Naive thymus-derived CD4-positive, alpha-beta T cell (primary cell): ENCODE measurements at places on chromosomes 3 and 15. TPM values are rescaled to one million over a fixed set of nuclear protein-coding genes. Genes with fewer than 3 reads are reported as not detected.

- DNase-seq = no peak
- H3K4me1 ChIP-seq = no peaks in the 10 kb centered on the region
- H3K27me3 ChIP-seq = no peaks in the 10 kb centered on the region
- no peak overlapping the region for H3K27ac ChIP-seq
- no peak overlapping the region for H3K4me3 ChIP-seq
These were observed 63.3 kb downstream of the ZNF106 start for GRCh38 chr15:42427429-42428223.

DNA sequence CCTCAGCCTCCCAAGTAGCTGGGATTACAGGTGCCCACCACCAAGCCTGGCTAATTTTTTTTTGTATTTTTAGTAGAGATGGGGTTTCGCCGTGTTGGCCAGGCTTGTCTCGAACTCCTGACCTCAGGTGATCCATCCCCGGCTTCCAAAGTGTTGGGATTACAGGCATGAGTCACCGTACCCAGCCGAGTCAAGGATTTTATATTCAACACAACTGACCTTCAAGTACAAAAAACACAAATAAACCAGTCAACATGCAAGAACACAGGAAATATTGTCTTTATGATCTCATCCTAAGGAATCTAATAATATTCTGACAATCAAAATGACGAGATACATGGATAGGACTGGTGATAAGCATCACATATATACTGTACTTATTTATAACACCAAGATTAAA is 37.9 kb downstream of the TJP1 start:
- no peak for DNase-seq
- no peaks in the 10 kb centered on the region for H3K27me3 ChIP-seq
- no peaks in the 10 kb centered on the region for H3K4me1 ChIP-seq
- no peaks in the 10 kb centered on the region for H3K36me3 ChIP-seq
- no peak overlapping the region for H3K4me3 ChIP-seq
- no peak overlapping the region for H3K27ac ChIP-seq

DNA sequence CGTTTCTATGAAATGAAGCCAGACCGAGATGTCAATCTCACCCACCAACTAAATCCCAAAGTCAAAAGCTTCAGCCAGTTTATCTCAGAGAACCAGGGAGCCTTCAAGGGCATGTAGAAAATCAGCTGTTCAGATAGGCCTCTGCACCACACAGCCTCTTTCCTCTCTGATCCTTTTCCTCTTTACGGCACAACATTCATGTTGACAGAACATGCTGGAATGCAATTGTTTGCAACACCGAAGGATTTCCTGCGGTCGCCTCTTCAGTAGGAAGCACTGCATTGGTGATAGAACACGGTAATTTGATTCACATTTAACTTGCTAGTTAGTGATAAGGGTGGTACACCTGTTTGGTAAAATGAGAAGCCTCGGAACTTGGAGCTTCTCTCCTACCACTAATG is 41.9 kb upstream of the TRA2B start:
- H3K27me3 ChIP-seq = no peaks in the 10 kb centered on the region
- H3K4me1 ChIP-seq = no peaks in the 10 kb centered on the region
- no peaks in the 10 kb centered on the region for H3K36me3 ChIP-seq
- DNase-seq = no peak

DNA sequence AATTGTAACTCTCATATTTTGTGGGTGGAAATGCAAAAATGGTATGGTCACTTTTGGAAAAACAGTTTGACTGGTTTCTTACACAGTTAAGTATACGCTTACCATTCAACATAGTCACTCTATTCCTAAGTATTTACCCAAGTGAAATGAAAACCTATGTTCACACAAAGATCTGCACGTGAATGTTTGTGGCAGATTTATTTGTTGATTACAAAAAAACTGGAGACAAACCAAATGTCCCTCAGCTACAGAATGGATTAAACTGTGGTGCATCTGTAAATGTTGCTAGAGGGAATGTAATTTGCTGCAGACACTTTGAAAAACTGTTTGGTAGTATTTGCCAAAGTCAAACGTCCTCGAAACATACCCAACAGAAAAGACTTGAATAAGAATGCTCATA is 29.3 kb downstream of the ACKR2 start:
- no peaks in the 10 kb centered on the region for H3K36me3 ChIP-seq
- H3K27ac ChIP-seq = no peak overlapping the region
- H3K27me3 ChIP-seq = no peaks in the 10 kb centered on the region
- H3K4me3 ChIP-seq = no peak overlapping the region
- no peak for DNase-seq

DNA sequence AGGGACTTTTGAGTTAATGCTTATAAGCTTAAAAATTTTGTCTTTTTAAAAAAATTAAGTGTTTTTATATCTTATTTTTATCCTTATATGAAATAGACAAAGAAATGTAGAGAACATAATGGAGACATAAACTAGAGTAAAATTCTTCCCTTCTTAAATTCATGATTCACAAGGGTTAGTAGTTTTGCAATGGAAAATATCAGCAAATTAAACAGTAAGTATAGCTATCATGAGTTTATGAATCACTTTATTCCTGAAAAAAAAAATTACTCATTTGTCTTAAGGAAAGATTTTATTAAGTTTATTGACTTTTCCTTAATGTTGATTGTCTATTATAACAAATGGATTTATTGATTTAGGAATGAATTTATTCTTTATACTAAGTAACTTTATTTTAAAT is 4.3 kb downstream of the ATP6V1A start:
- H3K4me3 ChIP-seq = no peak overlapping the region
- no peak overlapping the region for H3K27ac ChIP-seq
- H3K27me3 ChIP-seq = no peaks in the 10 kb centered on the region
- H3K36me3 ChIP-seq = no peaks in the 10 kb centered on the region
- no peak for DNase-seq

GRCh38 chr3:58383476-58383875 is 50.2 kb downstream of the PDHB start:
- H3K4me1 ChIP-seq = no peaks in the 10 kb centered on the region
- H3K4me3 ChIP-seq = no peak overlapping the region
- no peak overlapping the region for H3K27ac ChIP-seq
- no peaks in the 10 kb centered on the region for H3K36me3 ChIP-seq
- no peaks in the 10 kb centered on the region for H3K27me3 ChIP-seq

DNA sequence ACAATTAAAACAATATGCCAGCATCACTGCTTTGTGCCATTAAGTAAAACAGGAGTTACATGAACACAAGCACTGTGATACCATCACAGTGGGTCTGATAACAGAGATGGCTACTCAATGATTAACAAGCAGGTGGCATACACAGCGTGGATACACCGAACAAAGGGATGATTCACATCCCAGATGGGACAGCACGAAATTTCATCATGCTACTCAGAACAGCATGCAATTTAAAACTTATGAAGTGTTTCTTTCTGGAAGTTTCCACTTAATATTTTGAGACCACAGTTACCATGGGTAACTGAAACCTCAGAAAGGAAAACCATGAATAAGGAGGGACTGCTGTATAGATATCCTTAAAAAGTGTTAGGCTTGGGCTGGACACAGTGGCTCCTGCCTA is 44.5 kb downstream of the SLC24A1 start:
- DNase-seq = no peak
- peaks cover 83% of the 10 kb centered on the region for H3K36me3 ChIP-seq

- H3K4me3 ChIP-seq = no peak overlapping the region
These were observed 20.5 kb upstream of the MINDY4B start for GRCh38 chr3:150925751-150926201.

DNA sequence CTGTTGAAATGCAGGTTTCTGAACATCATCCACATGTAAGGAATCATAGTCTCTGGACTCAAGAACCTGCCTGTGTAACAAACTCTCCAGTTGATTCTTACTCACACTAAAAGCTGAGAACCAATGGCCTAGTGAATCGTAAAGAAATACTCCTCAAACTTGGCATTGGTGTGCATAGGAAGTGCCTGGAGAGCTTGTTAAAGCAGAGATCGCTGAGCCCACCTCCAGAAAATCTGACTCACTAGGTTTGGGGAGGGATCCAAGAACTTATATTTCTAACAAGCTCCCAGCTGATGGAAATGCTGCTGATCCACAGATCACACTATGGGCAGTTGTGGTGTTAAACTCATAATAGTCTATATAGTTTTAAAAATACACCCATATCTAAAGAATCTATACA is 55.8 kb upstream of the LMCD1 start:
- H3K27ac ChIP-seq = no peak overlapping the region
- no peaks in the 10 kb centered on the region for H3K27me3 ChIP-seq

DNA sequence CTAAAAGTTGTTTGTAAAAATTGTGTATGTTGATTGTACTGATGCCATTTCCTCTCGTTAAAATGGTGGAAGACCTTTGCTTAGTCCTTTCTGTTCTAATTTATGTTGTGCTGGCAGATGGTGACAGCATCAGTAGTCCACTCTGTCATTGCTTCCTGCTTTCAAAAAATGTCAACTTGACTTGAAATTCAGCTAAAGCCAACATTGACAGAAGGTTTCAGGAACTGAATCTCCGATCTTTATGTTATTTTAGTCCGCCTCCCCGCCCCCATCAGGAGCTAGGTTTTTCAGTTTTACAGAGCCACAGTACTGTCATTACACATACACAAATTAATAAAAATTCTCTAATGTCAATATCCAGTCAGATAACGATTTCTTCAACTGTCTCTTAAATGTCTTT is 1.5 kb downstream of the CEP63 start:
- H3K27ac ChIP-seq = peak overlapping the region; percentile 87
- H3K4me3 ChIP-seq = no peak overlapping the region
- H3K4me1 ChIP-seq = peaks cover 20% of the 10 kb centered on the region
- H3K27me3 ChIP-seq = no peaks in the 10 kb centered on the region

GRCh38 chr15:43517354-43518196 is at the start of gene MAP1A:
TSS of gene MAP1A (plus strand) at chr15:43517608. CDS start at chr15:43521474, 3,866 bp downstream.
- H3K36me3 ChIP-seq = no peaks in the 10 kb centered on the region
- no peak for DNase-seq
- peaks cover 5% of the 10 kb centered on the region for H3K4me1 ChIP-seq
- H3K27ac ChIP-seq = no peak within 1 kb of the TSS
- H3K4me3 ChIP-seq = no peak within 1 kb of the TSS

DNA sequence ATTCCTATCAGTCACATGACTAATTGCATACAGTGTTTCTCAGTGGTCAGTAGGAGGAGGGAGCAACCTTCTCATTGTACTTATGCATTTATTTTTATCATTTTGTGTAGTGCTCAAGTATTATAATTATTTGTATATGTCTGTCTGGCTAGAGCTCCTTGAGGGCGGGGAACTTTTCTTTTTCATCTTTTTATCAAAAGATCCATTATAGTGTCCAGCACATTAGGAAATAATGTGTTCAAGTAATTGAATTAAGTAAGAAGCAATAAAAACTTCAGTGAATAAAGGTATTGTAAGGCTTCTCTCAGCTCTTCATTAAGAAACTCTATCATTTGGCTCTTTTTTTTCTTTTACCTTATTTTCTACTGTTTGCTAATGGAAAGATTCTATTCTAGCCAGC is 18.8 kb downstream of the FGF7 start:
- H3K36me3 ChIP-seq = no peaks in the 10 kb centered on the region
- no peak for DNase-seq
- no peak overlapping the region for H3K4me3 ChIP-seq
- no peak overlapping the region for H3K27ac ChIP-seq

GRCh38 chr3:30282154-30282696 is 324.2 kb upstream of the TGFBR2 start:
- H3K4me3 ChIP-seq = no peak overlapping the region
- DNase-seq = no peak
- H3K27ac ChIP-seq = no peak overlapping the region
- no peaks in the 10 kb centered on the region for H3K36me3 ChIP-seq
- no peaks in the 10 kb centered on the region for H3K4me1 ChIP-seq

GRCh38 chr3:61200270-61200669 is 51.0 kb downstream of the FHIT start:
- no peak overlapping the region for H3K27ac ChIP-seq
- H3K4me3 ChIP-seq = no peak overlapping the region
- no peaks in the 10 kb centered on the region for H3K4me1 ChIP-seq
- H3K36me3 ChIP-seq = no peaks in the 10 kb centered on the region
- no peaks in the 10 kb centered on the region for H3K27me3 ChIP-seq

DNA sequence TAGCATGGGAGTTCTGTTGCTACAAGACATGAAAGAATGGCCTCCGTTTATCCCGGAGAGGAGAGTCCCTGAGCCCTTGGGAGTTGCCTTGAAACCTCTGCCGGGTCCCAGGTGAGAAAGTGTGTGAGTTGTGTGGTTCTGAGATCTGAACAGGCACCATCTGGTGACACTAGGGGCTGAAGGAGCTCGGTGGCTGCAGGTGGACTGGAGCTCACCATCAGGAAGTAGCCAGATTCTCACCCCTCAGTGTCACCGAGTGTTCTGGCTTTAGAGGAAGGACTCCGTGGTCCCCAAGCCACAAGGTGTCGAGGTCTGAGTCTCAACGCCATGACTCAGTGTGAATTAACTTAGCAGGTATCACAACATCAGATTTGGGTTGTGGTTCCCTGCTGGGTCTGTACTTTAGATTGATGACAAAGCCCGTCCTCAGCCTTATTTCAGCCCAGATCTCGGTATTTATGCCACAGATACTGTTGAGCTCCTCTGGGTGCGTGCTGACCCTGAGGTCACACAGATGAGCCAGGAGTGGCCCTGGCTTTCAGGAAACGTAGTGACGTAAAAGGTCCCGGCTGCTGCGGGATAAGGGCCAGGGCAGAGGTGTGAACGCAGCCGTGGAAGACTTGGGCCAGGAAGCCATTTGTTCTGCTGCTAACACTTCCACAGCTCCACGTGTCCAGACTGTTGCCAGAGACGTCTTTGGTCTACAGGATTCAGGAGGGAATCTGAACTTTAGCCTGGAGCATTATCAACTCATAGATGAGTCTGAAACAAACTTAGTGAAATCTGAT is 54.4 kb downstream of the PGPEP1L start:
- H3K4me3 ChIP-seq = no peak overlapping the region
- DNase-seq = no peak
- peaks cover 3% of the 10 kb centered on the region for H3K36me3 ChIP-seq
- no peaks in the 10 kb centered on the region for H3K4me1 ChIP-seq
- no peaks in the 10 kb centered on the region for H3K27me3 ChIP-seq
- no peak overlapping the region for H3K27ac ChIP-seq

DNA sequence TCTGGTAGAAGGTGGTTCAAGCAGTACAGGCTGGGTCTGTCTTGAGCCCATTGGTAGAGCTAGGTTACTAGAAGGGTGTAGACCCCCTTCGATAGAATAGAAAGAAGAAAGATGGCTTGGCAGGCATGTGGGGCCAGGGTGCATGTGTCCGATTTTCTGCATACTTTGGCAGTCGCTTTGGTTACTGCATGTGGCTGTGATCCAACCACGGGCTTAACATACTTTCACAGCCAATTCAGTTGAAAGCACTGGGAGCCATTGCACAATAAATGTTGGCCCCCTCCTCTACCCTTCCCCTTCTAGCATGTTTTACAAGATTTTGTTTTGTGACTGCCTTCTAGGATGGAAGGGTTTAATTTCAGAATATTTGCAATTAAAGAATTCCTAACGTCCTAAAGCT is 7.2 kb downstream of the ARID3B start:
- no peak overlapping the region for H3K27ac ChIP-seq
- H3K4me3 ChIP-seq = no peak overlapping the region
- no peaks in the 10 kb centered on the region for H3K27me3 ChIP-seq
- DNase-seq = no peak

The SLC12A1 gene
- total RNA-seq = not detected

The FMN1 gene
- total RNA-seq = 0.70 TPM

The RHCG gene
- total RNA-seq = not detected in 2 replicates

The MRPL3 gene
- total RNA-seq = 52.7 TPM
